ENCODE measurements at places on chromosomes 2 and 18.

DNA sequence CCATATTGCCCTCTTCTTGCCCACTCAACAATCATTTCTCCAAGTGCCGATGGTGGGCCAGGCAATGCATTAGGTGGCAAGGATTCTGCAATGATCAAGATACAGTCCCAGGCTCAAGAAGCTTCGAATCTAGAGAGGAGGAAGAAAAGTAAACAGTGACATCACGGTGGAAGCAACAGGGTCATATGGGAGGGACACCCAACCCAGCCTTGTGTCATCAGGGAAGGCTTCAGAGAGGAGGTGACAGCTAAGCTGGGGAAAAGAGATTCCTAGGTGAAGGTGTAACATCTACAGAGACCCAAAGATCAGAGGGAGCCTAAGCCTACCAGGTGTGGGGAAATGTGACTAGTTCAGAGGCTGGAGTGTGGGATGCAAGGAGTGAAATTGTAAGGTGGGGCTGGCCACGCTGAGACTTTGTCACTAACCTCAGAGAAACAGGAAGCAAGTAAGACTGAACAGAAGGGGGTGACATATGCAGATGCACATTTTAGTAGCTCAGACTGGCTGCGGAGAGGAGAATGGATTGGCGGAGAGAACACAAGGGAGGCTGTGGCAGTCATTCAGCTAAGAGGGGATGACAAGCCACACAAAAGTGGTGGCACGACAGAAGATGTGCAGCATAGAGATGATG lies 104.9 kb downstream of the ANKRD44 start:
- no peak for DNase-seq

GRCh38 chr2:181190711-181191110 lies 210.3 kb downstream of the UBE2E3 start:
- no peak for DNase-seq

DNA sequence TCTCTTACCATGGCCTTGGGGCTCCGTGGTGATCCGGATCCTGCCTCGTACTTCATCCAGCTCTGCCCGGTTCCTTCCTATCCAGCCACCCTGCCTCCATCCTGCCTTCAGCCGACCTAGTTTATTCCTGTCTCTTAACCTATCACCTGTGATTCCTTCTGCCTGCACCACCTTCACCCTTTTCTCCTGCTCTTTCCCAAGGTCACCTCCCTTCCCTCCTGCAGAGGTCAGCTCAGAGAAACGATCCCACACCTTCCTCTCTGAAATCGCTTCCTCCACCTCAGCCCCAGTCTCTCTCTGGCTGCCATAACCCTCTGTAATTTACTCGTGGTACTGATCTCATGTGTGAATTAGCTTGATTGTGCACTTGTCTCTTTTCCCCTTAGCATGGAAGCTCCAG lies 23.5 kb upstream of the LAPTM4A start:
- DNase-seq, result no peak

DNA sequence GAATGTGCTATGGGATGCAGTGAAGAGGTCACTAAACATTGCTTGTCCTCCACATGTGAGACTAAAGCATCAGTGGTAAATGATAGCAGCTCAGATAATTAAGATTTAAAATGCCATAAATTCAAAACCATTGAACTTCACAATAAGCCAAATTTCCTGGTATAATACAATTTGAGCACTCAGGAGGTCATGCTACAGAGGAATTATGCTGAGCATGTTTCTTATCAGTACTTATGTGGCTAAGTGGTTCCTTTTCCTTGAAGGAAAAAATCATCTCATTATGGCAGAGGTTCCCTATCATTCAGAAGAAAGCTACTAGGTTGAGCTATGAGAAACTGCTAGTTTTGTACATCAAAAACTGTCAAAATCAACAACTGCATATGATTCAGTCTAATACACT lies 156.6 kb downstream of the AGPS start:
- DNase-seq, result no peak

- no peak for DNase-seq
Observed at GRCh38 chr2:102239344-102239743, 52.5 kb downstream of the IL1RL2 start.

- no peak for DNase-seq
Observed at GRCh38 chr2:204545861-204546735, 823 bp downstream of the PARD3B start.

DNA sequence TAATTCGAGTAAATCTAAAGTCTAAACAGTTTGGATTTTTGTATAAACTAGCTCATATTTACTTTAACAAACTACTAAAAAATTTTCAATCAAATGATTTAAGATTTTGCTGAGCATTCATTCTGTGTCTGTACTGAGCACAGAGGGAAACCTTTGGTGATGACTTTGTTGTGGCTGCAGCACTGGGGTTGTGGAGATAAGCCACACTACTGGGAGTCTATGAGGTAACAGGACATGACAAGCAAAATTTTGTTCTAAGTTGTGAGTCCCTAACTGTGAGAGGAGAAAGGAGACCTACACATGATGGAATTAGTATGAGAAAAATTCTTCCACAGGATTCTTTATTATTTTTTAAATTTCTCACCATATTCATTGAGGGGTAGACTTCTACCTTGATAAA lies 933.7 kb upstream of the LRATD1 start:
- no peak for DNase-seq

DNA sequence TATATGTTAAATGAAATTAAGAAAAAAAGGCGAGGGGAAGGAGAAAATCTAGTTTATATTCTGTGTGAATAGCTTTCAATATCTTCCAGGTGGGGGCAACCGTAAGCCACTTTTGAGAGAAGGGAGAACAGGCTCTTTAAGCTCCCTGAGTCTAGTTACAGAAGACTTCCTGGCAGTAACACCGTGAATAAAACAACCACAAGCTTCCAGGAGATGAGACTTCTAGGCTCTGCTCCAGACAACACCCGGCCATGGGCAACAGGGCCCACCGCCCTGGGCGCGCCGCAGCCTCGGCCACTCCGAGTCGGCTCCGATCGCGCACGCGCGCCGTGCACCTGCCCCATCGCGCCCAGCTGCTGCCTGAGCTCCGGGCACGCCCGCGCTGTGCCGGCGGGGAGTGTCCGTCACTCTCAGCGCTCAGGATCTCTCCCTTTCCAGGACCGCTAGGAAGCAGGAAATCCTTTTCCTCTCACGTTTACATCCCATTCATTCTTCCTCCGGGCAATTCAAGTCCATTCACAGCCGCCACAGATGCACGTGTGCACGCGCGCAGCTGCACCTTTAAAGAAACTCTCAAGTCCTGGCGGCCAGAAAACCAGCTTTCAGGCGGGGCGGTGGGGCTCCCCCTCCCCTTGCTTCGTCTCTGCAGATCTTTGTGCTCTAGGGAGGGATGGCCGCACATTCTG lies 19.4 kb upstream of the PAX3 start:
- DNase-seq, result peak; percentile 35

- no peak for DNase-seq
Observed at GRCh38 chr2:27264753-27265535, 2.1 kb upstream of the SLC30A3 start.

GRCh38 chr2:49933711-49934110 lies 779.4 kb upstream of the FSHR start:
- no peak for DNase-seq

GRCh38 chr18:36580874-36581750 lies 247.7 kb downstream of the TPGS2 start:
- DNase-seq, result peak; percentile 63

DNA sequence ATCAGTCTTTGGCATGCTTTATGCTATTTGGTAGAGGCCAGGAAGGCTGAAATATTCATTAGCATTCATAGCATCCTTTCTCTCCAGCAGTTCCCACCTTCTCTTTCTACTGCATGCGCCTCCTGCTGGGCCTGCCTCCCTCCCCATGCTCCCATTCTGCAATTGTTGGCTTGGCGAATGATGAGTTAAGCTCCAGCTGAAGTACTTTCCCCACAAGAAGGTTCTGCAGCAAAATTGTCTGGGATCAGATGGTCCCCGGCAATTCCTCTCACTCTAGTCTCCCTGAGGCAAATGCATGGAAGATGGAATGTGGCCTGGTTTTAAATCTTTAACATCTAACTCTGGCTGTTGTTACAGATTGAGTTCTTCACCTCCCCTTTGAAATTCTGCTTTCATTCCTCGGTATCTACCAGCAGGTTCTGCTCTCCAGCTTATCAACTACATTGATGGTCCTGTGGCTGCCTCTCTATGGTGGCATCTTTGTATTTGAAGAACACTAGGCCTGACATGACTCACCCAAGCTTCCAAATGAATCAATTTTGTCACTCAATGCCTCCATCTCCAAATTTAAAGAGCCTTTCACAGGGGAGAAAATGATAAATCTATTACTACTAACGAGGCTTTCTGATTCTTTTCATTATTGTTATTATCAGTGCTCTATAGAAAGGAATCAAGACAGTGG lies 55.9 kb downstream of the KCTD18 start:
- DNase-seq, result no peak

DNA sequence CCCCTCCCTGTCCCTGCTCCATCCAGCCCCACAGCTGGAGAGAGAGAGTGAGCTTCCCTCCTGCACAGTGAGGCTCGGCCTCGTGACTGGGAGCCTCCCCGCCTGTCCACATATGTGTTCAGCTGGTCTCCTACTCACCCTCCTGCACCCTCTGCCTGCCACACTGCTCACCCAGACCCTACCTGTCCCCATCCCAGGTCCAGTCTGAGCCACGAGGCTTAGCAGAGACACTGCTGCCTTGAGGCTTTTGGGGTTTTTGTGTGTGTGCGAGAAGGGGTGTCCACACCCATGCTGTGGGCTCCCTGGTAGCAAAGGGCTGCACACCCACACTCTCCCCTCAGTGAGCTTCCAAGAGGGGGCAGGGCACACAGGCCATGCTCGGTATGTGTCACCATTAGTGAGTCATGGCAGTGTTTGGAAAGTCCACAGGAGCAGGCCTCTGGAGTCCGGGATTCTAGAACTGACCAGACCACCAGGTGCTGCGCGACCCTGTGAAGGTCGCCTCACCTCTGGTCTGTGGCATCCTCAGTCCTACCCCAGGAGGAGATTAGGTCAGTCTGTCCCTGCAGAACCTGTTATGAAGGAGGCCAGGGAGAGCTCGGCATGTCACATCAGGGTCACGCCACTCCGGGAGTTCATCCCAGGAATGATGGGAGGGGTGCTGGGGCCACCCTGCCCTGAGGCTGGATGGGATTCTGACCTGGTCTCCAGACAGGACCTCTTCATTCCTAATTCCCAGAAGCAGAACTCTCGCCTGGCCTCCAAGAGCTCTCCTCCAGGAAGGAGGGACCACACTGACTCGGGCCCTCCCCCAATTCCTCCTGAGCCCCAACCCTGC lies 39.9 kb upstream of the SMAD7 start:
- no peak for DNase-seq

DNA sequence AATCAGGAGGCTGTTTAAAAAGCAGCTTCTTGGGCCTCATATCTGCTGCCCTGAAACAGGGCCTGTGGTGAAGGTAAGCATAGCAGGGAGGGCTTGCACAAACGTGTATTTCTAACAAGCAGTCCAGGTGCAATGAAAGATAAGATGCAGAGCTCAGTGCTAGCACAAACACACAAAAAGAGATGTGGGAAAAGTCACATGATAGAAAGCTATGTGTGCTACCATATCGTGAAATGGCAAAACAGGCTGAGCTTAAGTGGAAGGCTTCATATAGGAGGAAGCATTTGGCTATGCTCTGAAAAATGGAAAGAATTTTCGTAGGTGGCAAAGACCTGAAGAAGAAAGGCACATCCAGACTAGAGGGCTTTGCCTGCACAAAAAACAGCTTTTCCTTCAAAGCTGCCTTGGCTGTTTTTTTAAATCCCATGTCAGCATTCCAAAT lies 10.2 kb downstream of the RSAD2 start:
- no peak for DNase-seq

- DNase-seq, result no peak
Observed at GRCh38 chr18:61946449-61946848, 53.6 kb upstream of the RNF152 start.

DNA sequence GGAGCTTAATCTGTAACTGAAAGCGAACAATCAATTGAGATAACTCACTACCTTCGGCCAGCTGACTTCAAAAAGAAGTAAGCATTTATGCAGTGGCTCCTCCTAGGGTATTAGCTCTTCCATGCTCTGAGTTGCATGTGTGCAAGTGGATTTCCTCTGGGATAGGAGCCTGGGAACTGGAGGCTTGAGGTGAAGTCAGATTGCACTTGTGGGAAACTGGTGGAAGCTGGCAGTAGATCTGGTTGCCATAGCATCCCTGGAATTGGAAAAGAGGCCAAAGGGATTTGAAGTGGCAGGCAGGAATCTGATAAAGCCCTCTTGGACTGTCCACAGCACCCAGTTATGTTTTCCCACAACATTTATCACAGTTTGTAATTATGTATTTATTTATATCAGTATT lies 50.6 kb upstream of the FMNL2 start:
- DNase-seq, result no peak

GRCh38 chr18:40642692-40643229 lies 1312.3 kb upstream of the PIK3C3 start:
- DNase-seq, result no peak

- no peak for DNase-seq
Observed at GRCh38 chr2:9169349-9170107, 37.1 kb upstream of the ASAP2 start.

DNA sequence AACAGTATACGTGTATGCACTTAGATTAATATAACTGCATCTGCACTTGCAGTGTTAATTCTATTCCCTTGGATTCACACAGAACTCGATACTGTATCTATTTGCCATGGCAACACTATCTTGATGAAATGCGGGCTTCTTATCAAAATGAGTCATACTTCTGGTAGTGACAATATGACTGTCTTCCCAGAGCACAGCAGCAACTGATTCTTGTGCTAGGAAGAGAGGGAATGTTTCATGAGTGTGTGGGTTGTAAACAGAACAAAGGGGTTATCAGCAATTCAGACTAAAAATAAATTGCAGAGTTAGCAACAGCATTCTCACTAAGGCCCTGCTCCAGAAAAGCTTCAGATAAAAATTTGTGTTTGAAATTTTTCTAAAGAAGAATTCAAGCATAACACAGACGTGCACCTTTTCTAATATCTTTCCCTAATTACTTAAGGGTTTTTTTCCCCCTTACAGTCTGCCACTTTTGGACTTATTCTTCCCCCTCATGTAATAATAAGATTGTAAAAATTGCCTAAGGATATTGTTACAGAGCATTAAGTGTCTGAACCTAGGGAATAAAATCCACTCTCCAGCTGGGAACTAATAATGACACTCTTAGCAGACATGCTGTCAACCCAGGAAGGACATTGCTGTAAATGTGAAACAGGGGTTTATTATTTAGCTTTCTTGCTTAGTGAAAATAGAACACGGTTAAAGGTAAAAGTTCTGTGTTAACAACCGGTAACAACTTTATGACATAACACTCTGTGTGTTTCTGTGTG lies 99.9 kb upstream of the SLC38A11 start:
- DNase-seq, result no peak

- no peak for DNase-seq
Observed at GRCh38 chr2:177024765-177025164, 187.8 kb upstream of the HNRNPA3 start.

- DNase-seq, result no peak
Observed at GRCh38 chr2:154238252-154238651, 366.5 kb downstream of the GALNT13 start.
